ENCODE measurements at places on chromosomes 11 and 22. TPM values are rescaled to one million over a fixed set of nuclear protein-coding genes. Genes with fewer than 3 reads are reported as not detected.

DNA sequence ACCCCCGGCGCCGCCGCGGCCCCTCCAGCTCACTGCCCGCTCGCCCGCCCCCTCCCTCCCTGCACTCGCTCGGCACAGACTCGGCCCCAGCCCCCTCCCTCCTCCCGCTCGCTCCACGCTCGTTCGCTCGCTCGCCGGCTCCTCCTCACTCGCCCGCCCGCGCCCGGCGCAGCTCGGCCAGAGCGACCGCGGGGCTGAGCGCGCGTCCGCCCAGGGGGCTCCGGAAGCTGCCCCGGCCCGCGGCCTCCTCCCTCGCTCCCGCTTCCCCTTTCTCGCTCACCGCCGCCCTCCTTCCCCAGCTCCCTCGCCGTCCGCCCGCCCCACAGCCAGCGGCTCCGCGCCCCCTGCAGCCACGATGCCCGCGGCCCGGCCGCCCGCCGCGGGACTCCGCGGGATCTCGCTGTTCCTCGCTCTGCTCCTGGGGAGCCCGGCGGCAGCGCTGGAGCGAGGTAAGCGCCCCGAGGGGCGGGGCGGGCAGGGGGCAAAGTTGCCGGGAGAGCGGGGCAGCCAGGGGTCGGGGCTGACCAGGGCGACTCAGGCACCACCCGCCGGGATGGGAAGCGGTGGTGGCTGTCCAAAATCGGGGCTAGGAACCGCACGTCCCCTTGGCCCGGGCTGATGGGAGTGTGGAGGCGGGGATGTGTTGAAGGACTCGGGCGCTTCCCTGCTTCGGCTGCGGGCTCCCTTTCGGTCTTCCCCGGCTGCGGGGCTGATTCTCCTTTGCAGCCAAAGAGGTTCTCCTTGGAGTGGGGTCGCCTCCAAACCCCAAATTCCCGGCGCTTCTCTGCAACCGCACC, at the start of gene SEZ6L:
TSS of gene SEZ6L (plus strand) at position 148 of the 797 bp plus-strand sequence. CDS start at position 356, 208 bp downstream.
- no peak for DNase-seq

KRTAP5-10 gene
- total RNA-seq, result not detected

CADM1 gene
- total RNA-seq, result 19.8 TPM

GRCh38 chr11:65059959-65060824, 1.8 kb upstream of the NAALADL1 start:
- DNase-seq, result no peak

MRGPRF gene
- total RNA-seq, result 17.6 TPM

DNA sequence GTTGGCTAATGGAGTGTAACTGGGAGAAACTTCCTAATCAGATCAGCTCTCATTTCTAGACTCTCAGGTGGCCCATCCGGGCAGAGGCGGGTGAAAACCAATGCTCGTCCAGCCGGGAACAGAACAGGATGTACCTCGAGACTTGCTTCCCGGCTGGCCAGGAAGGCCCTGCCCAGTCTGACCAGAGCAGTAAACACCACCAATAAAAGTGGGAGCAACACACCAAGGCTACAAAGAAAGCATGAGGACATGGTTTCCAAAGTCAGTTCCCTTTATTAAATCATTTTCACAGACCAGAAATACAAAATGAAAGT, 940 bp upstream of the TNKS1BP1 start:
- peak; percentile 87 for DNase-seq

DNA sequence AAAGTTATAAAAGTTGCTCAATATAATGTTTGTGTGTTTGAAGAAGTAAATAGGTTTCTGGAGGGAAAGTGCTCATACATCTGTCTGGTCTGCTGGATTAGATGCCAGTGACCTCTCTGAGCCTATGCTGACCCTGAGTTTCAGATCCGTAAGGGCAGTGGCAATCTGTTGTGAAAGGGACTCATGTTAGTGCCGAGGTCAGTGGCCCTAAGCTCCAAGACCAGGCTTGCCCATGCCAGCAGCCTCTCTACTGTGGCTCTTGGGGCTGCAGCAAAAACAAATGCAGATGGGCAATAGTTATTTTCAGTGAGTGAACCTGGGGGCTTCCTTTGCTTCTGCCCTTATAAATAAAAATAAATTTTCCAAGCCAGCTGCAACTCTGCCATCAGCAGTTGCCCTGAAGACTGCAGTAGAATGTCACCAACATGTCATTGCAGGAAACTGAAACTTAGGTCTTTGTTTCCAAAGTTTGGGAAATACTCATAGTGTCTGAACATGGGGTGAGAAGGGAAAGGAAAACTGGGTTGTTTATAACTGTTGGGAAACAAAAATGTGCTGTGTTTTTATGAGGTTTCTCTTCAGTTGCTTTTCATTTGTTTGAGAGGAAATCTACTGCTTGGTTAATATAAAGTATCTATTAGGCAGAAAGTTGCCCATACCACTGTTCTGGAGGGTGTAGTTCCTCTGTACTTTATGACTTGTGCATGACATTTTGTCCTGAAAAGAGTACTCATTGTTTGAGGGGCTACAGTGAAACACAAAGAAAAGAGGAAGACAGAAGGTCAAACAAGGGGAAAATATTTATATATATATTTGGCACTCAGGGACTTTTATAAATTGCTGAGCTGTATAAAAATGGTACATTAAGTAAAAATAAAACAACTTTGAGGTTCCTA, 9.5 kb upstream of the MS4A4E start:
- DNase-seq, result no peak

MLC1 gene
- total RNA-seq, result 0.71 TPM

DNA sequence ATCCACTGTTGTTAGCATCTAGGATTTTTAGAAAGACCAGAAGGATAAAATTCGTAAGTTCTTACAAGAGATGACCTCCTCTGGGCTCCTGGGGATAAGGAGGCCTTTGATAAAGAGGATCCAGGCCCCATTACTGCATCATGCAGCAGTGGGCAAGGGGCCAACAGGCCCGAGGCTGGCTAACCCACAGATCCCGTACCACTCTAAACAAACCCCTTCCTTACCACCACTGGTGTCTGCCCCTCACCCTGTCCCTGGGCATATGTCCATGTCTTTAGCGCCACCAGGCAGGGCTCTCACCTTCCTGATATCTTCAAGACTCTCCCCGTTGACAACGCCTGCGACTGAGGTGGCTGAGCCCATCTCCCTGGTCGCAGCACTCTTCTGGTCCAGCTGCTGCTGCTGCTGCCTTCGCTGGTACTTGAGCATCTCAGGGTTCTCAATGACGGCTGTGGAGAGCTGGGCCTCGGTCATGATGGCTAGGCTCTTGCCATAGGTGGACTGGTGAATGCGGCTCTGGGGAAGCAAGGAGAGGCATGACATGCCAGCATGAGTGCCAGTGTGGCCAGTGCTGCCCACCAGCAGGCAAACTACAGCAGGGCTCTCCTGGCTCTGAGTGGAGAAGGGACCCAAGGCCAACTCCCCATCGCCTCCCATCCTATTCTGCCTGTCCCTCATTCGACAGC, 46.2 kb downstream of the HIRA start:
- no peak for DNase-seq

C1QTNF4 gene
- 0.86 TPM for total RNA-seq

DNA sequence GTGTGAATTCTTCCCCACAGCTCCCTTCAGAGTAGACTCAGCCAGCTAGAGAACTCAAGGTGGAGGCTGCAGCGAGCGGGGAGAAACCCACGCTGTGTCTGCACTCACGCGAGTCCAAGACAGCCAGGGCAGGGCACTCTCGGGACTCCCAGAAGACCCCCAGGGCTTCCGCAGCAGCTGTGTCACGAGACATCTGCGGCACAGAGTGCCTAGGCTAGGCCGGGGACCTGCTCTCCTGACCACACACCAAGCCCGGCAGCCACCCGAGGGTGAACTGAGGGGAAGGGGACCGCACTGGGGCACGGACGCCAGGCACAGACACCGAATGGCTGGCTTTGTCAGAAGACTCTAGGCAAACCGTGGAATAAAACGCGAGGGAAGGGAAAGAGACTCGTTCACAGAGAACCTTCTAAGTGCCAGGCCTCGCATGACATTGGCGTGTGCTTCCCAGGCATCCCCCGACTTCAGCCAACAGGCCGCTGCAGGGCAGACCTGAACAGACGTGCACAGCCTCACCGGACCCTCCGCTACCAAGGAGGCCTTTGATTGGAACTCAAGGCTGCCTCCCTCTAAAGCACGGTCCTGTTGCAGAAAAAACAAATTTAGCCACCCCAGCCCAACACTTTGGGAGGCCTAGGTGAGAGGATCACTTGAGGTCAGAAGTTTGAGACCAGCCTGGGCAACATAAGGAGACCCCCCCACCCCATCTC, 18.2 kb upstream of the MOB2 start:
- DNase-seq, result no peak

FAM111B gene
- 0.20 TPM for total RNA-seq

NLRP14 gene
- not detected for total RNA-seq

DNA sequence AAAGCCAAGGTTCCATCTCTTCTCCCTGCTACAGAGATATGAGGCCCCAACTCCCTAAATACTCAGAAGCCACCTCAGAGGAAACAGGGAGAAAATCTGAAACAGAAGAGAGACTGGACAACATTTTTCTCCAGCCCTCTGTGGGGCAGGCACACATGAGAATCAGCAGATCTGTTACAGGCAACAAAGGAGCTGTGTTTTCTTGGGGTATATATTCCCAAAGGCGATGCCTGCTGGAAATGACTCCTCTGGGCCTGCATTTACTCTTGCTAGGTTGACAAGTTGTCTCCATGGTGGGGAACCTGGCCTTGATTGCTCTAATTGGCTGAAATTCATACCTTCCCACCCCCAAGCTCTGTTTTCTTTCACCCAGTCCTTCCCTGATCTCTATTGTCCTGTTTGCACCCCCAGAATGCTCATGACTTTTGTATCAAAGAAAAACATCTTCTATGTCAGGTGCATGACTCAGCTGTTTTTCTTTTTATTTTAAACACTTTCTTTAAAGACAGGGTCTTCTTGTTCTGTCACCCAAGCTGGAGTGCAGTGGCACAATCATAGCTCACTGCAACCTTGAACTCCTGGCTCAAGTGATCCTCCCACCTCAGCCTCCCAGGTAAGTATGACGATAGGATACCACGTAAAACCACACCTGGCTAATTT, 23.5 kb upstream of the P2RY6 start:
- DNase-seq, result no peak

SMARCB1 gene
- 45.9 TPM for total RNA-seq

- no peak for DNase-seq
Measured at GRCh38 chr11:119361056-119361787, 14.7 kb upstream of the MFRP start.
